ENCODE measurements at places on chromosomes 16 and 17. TPM values are rescaled to one million over a fixed set of nuclear protein-coding genes. Genes with fewer than 3 reads are reported as not detected.
A peak's percentile ranks its signal among the peaks of the same experiment; 100 is the strongest.

DNA sequence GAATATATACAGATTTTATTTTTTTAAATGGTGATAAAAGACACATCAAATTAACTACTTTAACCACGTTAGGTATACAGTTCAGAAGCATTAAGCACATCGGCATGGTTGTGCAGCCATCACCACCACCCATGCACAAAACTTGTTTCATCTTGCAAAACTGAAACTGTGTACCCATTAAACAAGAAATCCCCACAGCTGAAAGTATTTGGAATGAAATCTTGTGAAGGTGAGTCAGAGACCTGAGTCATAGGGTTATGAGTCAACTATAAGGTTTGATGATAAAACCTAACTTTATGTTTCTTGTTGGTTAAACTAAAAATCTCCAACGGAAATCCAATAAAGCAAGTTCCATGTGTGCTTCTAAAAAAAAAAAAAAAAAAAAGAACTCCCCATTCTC is 561.6 kb upstream of the PSMD7 start:
- DNase-seq: no peak
- no peak overlapping the region for H3K27ac ChIP-seq
- no peak overlapping the region for H3K4me3 ChIP-seq
- no peaks in the 10 kb centered on the region for H3K27me3 ChIP-seq
- H3K36me3 ChIP-seq: no peaks in the 10 kb centered on the region
- H3K4me1 ChIP-seq: no peaks in the 10 kb centered on the region

- peaks cover 45% of the 10 kb centered on the region for H3K27me3 ChIP-seq
- H3K4me3 ChIP-seq: peak overlapping the region; percentile 25
- peaks cover 67% of the 10 kb centered on the region for H3K4me1 ChIP-seq
Measured at GRCh38 chr17:39096508-39097149, 54.8 kb downstream of the PLXDC1 start.

DNA sequence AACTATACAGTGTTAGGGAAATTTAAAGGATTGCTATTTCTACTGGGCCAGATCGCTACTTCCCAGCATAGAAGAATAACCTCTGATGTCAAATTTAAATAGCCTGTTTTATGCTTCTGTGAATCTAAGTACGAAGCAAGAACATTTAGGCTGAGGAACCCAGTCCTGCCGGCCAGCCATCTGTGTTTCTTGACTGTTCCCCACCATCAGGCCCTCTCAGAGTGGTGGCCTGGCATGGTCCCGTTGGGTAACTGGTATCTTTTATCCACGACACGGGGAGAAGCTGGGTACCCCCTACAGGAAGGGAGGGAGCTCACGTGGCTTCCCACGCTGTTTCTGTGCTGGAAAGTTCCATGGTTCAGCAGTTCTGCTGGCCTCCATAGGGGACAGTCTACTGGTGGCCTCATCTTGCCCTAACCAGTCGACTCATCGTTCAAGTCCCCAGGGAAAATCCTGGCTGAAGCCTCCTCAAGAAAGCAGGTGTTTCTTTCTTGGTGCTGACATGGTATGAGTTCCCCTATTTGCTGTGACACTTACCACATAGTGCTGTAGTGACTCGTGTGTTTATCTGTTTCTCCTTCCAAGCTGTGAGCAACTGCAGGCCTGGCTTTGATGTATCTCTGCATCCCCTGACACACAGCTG is 201.7 kb upstream of the NLRP1 start:
- no peaks in the 10 kb centered on the region for H3K4me1 ChIP-seq
- H3K4me3 ChIP-seq: no peak overlapping the region
- DNase-seq: no peak

DNA sequence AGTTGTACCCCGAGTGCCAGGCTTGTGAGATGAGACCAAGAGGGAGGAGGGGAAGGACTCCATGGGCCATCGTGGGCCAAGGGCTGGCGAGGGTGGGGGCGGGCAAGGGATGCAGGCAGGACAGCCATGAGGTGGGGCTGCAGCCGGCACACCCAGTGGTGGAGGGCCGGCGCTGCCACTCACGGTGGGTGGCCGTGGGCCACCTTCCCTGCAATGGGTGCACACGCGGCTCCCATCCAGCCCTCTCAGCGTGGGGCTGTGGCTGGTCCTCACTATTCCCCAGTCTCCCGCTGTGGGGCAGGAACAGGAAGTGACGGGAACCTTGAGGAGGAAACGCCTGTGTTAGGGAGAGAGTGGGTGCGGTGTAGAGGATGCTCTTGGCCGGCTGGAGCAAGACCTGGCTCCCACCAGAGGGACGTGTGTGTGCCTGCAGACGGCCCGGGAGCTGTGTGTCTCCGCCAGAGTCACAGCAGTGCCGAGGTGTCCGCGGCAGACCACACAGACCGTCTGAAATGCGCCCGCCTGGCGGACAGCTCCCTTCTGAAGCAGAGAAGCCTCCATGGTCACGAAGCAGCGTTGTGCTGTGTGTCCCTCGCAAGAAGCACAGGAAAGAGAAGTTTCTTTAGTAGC is 23.6 kb downstream of the CIBAR2 start:
- no peak overlapping the region for H3K4me3 ChIP-seq
- H3K4me1 ChIP-seq: peaks cover 33% of the 10 kb centered on the region
- peaks cover 7% of the 10 kb centered on the region for H3K27me3 ChIP-seq
- H3K27ac ChIP-seq: no peak overlapping the region

DNA sequence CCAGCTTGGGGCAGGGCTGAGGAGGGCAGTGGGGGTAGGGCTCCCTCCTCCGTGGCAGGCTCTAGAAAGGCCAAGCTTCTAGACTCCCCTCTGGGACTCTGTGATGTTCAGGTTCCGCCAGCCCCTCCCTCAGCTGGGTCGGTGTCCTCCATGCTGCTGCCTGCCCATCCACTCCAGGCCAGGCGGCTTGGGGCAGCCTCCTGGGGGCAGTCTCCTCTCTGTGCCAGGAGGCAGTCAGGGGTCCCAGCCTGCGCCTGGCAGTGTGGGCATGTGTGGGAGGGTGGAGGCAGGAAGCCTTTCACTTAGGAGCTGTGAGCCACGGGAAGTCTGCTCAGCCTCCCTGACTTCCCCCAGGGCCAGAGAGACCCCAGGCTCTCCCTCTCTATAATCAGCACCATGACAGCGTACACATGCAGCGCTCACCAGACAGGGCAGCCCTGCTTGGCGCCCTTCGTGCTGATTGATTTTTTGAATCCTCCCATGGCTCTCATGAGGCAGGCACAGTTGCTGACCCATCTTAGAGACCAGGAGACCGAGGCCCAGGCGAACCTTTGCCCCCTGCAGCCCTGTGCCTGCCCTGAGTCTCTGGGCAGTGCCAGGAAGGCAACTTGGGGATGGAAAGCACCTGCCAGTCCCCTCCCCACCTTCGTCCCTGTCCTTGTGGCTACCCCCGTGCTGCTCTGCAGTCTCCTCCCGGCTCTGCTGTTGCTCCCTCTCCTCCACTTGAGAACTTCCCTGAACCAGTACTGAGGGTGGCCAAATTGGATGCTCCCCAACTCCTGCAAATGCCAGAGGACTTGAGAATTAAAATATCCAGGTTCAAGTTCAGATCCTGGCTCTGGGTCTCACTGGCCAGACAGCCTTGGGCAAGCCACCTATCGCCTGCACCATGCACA is 234.7 kb upstream of the GSE1 start:
- H3K36me3 ChIP-seq: no peaks in the 10 kb centered on the region
- H3K4me3 ChIP-seq: no peak overlapping the region
- peaks cover 60% of the 10 kb centered on the region for H3K4me1 ChIP-seq

GRCh38 chr17:69060822-69061221 is at the start of gene ABCA9:
Gene ABCA9 (minus strand): TSS chr17:69060927. CDS start chr17:69051126, 9,801 bp downstream.
- no peaks in the 10 kb centered on the region for H3K4me1 ChIP-seq
- H3K27ac ChIP-seq: peak within 1 kb of the TSS; percentile 83
- DNase-seq: no peak

- H3K27me3 ChIP-seq: peaks cover 77% of the 10 kb centered on the region
- H3K36me3 ChIP-seq: no peaks in the 10 kb centered on the region
- no peak overlapping the region for H3K4me3 ChIP-seq
- no peak for DNase-seq
Measured at GRCh38 chr17:79152110-79152509, 77.5 kb downstream of the ENGASE start.

GRCh38 chr17:64190472-64190871 is 60.5 kb upstream of the ERN1 start:
- H3K36me3 ChIP-seq: peaks cover 35% of the 10 kb centered on the region
- no peak overlapping the region for H3K4me3 ChIP-seq
- H3K4me1 ChIP-seq: peaks cover 55% of the 10 kb centered on the region
- no peaks in the 10 kb centered on the region for H3K27me3 ChIP-seq
- H3K27ac ChIP-seq: peak overlapping the region; percentile 57

DNA sequence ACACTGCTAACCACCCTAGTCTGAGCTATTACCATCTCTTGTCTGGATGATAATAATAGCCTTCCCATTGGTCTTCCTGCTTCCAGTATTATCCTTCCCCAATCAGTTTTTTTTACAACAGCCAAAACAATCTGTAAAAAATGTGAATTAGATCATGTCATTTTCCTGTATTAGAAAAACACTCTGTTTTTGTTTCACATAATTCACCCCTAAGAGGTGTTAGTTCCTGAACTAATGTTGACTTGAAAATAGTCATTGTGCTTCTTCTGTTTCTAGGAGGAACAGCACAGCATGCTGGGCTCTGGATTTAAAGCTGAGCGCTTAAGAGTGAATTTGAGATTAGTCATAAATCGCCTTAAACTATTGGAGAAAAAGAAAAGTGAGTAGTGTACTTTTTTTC is 20.0 kb downstream of the IST1 start:
- H3K27ac ChIP-seq: no peak overlapping the region
- H3K36me3 ChIP-seq: peaks cover 49% of the 10 kb centered on the region
- no peaks in the 10 kb centered on the region for H3K27me3 ChIP-seq
- H3K4me3 ChIP-seq: no peak overlapping the region
- DNase-seq: no peak
- peaks cover 88% of the 10 kb centered on the region for H3K4me1 ChIP-seq

- H3K4me1 ChIP-seq: peaks cover 20% of the 10 kb centered on the region
- peak overlapping the region; percentile 16 for H3K27ac ChIP-seq
- DNase-seq: no peak
- H3K36me3 ChIP-seq: peaks cover 26% of the 10 kb centered on the region
- no peak overlapping the region for H3K4me3 ChIP-seq
Measured at GRCh38 chr17:59028328-59028727, 78.4 kb downstream of the TRIM37 start.

Gene NKD1
- 1.5 TPM for total RNA-seq

Gene NOG
- 0.41 TPM for total RNA-seq

Gene KCNJ2
- total RNA-seq: 44.8 TPM

Gene NLRC3
- total RNA-seq: 0.93 TPM

Gene CUEDC1
- total RNA-seq: 43.2 TPM

Gene TMC7
- total RNA-seq: 0.69 TPM
